ENCODE measurements at places on chromosomes 4 and X.

DNA sequence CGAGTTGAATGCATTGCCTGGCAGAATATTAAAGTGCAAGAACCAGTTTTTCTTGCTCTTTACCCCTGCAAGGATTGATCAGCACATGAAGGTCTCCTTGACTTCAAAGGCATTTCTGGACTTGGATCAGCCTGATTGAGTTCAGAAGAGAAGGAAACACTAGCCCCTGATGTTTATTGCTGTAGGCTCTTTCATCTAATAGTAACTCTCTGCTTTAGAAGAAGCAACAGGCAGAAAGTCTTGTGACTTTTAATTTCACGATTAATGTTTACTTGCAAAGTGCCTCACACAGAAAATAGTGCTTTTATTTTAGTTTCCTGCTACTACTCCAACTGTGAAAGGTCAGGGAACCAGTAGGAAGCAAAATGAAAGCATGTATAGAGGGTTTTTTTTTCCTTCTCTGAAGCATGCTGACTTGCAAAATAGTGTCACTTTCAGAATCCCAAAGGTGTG lies 69.1 kb downstream of the PCDH7 start:
- DNase-seq: no peak

DNA sequence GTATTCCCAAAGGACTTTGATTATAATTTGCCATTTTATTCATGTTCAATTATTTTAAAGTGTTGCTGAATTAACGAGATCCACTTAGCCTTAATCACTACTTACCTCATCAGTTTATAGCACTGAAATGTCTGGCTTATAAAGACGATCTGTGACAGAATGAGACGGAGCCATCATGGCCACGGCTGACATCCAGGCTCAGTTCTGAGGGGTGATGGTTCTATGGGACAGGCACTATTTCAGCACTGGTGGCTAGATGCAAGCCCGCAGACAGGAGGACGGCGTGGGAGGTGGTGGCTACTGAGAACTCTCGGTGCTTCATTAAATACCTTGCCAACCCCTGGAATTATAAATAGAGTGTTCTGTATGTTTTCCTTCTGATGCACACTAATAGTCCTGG lies 1084.2 kb upstream of the TENM3 start:
- DNase-seq: no peak

DNA sequence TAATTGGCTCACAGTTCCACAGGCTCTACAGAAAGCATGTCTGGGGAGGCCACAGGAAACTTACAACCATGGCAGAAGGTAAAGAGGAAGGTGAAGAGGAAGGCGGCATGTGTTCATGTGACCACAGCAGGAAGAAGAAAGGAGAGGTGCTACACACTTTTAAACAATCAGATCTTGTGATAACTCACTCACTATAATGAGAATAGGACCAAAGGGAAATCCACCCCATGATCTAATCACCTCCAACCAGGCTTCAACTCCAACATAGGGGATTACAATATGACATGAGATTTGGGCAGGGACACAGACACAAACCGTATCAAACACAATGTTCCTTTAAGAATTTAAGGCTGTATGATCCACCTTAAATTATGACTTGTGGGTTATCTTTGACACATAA lies 10.5 kb upstream of the PGM2 start:
- no peak for DNase-seq

GRCh38 chrX:150361070-150361776 lies 1.9 kb upstream of the MAMLD1 start:
- DNase-seq: no peak

GRCh38 chr4:11746734-11747133 lies 318.0 kb upstream of the HS3ST1 start:
- DNase-seq: no peak

GRCh38 chr4:154985673-154986072 lies 204.6 kb downstream of the RBM46 start:
- peak; percentile 3 for DNase-seq

GRCh38 chr4:1568855-1569460 lies 115.2 kb downstream of the FAM53A start:
- no peak for DNase-seq

- no peak for DNase-seq
Observed at GRCh38 chrX:129139837-129140598, 383.3 kb downstream of the SMARCA1 start.

DNA sequence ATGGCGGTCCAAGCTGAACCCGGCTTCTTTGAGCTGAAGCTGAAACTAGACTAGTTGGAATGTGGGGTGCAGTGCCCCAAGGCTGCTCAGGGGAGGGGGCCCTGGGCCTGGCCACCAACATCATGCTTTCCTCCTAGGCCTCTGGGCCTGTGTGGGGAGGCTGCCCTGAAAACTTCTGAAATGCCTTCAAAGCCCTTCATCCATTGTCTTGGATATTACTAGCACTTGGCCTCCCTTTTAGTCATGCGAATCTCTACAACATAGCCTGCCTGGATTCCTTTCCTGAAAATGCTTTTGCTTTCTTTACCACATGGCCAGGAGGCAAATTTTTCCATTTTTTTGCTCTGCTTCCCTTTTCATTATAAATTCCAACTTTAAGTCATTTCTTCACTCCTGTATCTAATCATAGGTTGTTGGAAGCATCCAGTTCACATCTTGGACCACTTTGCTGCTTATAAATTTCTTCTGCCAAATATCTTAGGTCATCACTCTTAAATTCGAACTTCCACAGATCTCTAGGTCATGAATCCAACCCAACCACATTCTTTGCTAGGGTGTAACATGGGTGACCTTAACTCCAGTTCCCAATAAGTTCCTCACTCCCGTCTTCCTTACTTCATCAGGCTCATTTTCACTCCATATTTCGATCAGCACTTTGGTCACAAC lies 103.4 kb downstream of the DDIT4L start:
- no peak for DNase-seq

- no peak for DNase-seq
Observed at GRCh38 chr4:6253111-6253510, 16.5 kb upstream of the WFS1 start.

DNA sequence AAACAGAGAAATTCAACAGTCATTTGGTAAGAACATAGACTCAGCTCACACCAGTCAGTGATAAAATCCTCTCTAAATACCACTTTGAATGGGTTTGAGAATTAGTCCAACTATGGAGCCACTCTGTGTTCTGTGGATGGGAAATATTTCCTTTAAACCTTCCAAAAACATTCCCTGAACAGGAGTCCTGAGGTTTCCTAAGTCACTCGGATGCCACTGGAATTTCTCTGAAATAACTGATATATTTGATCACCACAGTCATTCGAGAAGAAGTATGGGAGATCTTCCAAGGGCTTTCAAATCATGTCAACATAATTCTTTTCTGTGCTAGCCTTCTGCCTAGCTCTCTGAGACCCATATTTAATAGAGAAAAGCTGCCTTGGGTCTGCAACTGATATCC lies 958.6 kb downstream of the STIM2 start:
- peak; percentile 11 for DNase-seq

DNA sequence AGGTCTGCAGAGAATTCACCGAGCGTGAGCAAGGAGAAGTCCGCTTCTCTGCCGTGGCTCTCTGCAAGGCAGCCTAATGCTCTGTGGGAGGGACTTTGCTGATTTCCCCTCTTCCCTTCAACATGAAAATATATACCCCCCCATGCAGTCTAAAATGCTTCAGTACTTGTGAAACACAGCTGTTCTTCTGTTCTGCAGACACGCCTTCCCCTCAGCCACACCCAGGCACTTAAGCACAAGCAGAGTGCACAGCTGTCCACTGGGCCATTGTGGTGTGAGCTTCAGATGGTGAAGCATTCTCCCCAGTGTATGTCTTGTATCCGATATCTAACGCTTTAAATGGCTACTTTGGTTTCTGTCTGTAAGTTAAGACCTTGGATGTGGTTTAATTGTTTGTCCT lies 11.3 kb downstream of the UCHL1 start:
- DNase-seq: no peak

DNA sequence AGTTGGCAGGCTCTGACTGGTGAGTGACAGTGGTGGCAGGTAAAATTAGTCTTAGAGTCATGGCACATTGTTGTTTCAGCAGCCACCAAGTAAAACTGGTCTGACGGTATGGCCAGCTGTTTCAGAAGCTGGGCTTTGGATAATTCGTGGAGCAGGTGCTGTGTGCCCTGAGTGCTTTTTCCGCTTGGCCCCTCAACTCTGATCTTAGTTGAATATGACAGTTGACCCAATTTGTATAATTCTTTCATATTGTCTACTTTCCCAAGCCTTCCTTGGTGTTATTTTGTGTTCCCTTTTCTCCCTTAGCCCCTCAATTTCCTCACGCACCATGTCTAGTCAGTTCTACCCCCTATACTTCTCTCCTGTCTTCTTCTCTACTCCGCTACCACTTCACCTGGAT lies 32.0 kb downstream of the CDS1 start:
- DNase-seq: no peak

GRCh38 chr4:63049726-63050125 lies 1359.5 kb downstream of the TECRL start:
- DNase-seq: peak; percentile 39

DNA sequence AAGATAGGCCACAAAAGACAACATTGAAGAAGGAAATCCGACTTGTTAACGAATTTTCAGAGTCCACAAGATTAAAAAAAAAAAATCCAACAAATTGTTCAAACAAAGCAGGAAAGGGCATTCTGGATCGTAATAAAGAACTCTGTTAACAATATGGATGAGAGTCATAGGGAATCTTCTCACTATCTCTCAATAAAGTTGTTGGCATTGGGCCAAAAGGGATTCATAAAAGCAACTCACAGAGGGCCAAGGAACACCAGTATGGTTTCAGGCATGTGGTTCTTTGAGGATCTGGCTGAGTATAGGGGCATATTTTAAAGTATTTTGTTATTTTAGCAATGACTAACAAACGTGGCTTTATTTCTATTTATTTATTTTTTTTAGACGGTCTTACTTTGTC lies 49.5 kb downstream of the SHISA3 start:
- no peak for DNase-seq

GRCh38 chr4:743463-744211 lies 38.0 kb downstream of the PCGF3 start:
- DNase-seq: no peak

DNA sequence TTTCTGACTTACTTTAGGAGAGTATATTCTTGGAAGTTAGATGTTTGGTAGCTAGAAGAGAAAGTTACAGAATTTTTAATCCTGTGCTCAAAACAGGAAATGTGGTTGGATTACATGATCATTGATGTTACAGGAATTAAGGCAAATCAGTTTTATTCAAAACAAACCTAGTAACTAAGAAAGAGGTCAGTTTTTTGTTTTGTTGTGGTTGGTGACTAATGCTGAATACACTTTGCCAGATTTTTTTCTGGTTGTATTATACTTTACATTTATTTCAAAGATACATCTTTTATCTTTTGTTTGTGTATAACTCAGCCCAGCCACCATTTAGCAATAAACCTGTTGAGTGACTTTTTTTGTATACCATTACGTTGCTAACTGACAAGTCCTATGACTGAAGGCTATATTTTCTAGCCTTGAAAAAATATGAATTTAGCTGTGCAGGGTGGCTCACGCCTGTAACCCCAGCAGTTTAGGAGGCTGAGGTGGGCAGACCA lies 116.7 kb downstream of the KLHL8 start:
- DNase-seq: peak; percentile 73

DNA sequence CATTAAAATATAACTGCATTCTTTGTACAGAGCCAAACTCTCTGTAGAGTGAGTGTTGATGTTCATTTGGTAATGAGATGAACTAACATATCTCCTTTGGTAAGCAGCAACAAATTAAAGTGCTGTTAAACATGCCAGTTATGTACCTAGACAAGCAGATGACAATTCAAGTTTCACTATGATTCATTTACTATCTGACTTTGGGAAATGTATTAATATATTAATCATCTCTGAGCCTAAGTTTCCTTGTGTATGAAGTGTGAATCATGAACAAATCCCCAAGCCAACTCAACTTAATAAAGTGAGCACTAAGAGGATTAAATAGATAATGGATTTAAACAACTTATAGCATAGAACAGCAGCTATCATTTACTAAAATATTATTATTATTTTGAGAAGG lies 1044.2 kb downstream of the GLUD2 start:
- no peak for DNase-seq

DNA sequence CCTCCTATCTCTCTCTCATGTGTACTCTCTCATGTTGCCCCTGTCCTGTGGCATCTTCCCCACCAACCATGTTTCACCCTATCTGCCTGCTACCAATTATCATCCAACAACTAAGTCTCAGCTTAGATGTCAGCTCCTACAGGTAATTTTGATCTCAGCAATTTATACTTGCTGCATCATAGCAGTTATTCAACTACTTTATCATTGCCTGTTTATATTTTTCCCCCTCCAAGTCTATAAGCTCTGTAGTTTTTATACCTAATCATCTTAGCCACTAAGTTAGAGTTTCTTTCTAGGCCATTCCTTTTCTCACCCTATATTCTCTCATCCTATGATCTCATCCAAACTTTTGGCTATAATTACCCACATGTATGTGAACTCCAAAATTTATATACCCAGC lies 50.7 kb downstream of the MAB21L2 start:
- DNase-seq: no peak

DNA sequence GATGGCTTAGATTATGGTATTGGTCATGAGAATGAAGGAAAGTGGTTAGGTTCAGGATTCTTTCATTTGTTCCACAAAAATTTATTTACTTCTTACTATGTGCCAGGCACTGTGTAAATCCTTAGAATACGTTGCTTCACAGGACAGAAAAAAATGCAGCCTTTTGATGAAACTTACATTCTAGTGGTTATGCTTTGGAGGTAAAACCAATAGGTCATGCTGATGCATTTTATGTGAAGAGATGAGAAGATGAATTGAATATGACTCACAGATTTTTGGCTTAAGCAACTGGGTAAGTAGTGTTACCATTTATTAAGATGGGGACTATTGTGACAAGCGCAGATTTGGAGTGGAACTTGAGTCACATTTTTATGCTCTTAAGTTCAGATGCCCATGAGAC lies 165.3 kb downstream of the GLRA2 start:
- no peak for DNase-seq

DNA sequence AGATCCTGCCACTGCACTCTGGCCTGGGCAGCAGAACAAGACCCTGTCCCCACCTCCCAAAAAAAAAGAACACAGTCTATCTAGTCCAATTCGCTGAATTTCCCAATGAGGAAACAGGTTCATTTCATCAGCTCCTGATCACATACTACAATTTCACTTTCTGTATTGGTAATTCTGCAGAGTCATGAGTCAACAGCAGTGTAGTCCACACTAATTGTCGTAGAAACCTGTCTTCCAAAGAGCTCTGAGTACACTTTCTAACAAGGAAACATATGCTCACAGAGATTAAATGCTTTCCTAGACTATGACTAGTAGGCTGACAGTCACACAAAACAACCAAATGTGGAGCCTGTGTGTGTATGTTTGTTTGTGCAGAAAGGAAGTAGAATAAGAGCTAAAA lies 91.9 kb downstream of the GPC4 start:
- no peak for DNase-seq

GRCh38 chr4:106140601-106141000 lies 175.4 kb downstream of the TBCK start:
- DNase-seq: no peak

DNA sequence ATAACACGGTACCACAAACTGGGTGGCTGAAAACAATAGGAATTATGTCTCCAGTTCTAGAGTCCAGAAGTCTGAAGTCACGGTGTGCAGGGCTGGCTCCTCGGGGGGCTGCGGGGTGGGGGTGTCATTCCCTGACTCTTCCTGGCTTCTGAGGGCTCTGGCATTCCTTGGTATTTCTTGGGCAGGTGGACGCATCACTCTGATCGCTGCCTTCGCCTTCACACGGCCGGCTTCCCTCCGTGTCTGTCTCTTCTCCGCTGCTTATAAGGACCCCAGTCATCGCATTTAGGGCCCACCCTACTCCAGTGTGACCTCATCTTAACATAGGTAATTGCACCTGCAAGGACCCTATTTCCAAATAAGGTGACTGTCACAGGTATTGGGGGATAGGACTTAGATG lies 134.6 kb downstream of the CPZ start:
- no peak for DNase-seq

GRCh38 chrX:3317191-3317718 lies 29.2 kb downstream of the MXRA5 start:
- no peak for DNase-seq
